ENCODE measurements at places on chromosomes 2 and 18.

DNA sequence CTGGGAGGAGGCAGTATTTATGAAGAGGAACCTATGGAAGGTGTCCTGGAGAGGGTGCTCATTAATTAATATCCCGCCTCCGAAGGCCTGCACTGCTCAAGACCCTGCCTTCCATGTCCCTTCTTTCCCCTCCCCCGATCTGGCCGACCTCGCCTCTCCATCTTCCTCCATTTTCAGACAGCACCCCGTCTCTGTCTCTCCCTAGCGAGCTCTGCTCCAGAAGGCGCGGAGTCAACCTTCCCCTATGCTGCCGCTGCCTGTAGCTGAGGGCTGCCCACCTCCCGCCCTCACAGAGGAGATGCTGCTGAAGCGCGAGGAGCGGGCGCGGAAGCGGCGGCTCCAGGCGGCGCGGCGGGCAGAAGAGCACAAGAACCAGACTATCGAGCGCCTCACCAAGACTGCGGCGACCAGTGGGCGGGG lies 1.1 kb upstream of the WBP1 start:
- DNase-seq = no peak

GRCh38 chr2:217125014-217125413 lies 265.1 kb upstream of the TNP1 start:
- no peak for DNase-seq

DNA sequence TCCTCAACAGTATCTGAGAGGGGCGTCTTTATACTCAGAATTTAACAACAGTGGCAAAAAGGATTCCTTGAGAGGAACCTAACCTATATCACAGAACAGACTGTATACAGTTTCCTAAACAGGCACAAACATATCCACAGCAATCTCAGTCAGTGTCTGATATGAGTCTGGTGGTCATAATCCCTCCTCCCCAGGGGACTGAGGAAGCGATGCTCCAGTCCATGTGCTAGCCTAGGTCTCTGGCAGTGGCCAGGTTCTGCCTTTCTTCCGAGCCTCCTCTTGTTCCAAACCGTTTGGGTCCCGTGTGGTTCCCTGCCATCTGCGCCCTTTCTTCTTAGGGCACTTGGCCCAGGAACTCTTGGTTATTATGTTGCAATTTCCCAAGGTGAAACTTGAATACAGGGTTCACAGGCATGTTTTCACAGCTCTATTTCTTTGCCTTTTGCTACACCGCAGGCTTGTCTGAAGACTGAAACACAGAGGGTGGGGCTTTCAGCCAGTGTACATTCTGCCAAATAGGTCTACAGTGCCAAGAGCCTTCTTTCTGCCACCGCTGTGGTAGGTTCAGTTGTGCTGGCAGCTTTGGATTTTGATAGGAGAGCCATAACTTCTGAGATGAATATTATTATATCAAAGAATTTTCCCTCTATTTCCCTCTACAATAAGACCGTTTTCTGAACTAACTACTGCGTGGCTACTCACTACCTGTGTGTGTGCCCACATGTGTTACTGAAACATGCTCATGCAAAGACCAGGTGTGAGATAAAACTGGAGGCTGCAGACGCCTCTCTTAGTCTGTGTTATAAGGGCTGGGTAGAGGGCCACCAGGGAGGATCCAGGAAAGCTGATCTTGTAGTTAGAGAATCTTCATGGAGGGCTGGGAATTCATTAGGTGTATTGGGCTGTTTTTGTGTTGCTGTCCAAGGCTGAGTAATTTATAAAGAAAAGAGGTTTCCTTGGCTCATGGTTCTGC lies 75.0 kb upstream of the HAAO start:
- DNase-seq = no peak

DNA sequence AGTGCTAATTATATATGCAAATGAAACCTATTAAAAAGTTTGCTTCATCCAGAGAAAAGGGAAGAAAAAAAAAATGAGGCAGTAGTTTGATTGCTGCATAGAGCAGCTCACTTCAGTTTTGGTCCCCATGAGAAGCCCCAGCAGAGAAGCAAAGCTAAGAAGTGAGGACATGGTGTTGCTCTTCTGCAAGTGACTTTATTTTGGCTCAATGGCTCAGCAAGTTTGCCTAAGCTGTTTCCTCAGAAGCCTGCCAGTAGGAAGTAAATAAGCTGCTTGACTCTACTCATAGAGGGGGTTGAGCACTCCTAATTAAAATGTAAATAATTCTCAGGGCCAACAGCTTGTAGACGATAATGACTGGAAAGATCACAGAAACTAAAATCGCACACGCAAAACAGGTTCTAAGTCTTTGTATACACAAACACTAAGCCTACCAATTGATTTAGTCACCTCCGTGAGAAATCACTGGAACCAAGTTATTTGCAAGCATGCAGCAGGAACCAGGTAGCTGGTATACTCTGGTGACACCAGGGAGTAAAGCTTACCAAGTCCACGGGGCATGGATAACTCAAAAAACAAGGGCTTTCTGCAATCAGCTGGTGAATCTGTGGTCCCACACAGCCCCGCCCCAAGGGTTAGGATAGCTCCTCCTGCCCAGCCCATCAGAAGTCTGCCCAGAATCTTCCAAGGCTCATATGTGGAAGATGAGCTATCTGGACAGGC lies 39.7 kb upstream of the NABP1 start:
- DNase-seq = no peak

- DNase-seq = no peak
Observed at GRCh38 chr18:10320791-10321190, 133.6 kb upstream of the APCDD1 start.

DNA sequence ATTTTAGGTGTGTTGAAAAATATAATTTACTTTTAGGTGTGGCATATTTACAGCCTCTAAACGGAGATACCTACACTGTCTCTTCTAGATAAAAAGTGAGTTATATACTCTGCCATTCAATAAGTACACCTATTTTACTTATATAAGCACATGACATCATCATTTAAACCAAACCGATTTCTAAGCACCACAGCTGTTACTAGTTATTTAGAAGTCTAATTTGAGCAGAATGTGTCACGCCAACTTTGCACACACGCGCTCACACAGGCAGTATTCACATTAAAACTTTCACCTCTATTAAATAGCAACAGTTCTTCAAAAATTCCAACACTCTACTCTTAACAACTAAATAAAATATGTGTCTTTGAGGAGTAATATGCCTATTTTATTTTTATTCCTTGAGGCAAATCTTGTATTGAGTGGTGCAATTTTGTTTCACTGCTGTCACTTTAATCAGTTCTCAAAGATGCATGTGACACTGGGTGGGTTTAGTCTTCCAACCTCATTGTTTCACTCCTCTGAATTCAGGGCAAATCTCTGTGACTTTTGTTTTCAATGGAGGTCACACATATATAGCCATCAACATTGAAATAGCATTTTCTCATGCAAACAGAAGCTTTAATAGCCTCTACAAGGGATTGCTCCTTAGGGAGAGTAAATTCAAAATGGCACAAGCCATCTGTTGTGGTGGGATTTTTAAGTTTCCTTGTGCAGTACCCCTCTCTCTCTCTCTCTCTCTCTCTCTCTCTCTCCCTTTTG lies 721.0 kb downstream of the PLCL1 start:
- no peak for DNase-seq

DNA sequence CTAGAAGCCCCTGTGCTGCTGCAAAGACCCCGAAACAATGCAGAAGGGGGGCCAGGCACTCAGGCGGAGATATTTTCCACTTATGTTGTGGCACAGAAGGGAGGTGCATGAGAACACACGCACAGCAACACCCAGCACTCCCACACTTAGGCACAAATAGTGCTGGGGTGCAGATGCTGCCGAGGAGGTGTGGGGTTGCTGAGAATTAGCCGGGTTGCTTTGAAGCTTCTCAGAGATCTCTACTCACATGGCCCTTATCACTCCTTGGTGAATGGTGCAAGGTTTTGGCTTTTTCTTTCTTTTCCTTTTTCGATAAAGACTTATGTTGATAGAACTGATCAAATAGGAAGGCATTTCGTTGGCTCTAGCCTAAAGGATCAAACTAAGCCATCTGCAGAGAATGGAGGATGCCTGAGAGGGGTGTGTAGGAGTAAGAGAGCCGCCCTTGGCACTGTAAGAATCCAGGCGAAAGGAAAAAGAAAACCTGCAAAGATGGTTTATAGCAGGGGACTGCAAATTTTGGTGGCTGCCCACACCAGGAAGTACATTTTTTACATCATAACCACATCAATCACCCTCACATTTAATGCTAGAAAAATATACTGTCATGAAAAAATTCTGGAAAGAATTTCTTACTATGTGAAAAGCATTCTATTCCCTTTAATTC lies 27.9 kb upstream of the FHL2 start:
- no peak for DNase-seq

- no peak for DNase-seq
Observed at GRCh38 chr2:30796699-30797098, 10.5 kb downstream of the CAPN13 start.

GRCh38 chr2:25672494-25673299 lies 680 bp downstream of the DTNB start:
- DNase-seq = peak; percentile 54

DNA sequence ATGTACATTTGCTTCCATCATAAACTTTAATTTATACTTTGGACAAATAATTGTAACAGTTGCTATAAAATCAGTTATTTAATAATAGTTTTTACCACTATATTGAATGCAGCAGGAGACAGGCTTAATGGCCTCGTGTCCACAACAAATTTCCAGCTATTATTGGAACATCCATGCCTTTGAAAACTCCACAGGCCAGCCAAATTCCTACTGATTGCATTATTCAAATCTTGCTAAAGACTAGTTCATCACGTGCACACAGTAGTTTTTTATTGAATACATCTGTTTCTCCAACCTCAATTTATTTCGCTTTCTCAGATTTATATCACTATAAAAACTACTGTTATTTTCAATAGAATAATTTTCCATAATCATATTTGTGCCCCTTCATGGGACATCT lies 18.4 kb upstream of the PTPRM start:
- DNase-seq = no peak

GRCh38 chr2:20526160-20526559 lies 79.3 kb downstream of the RHOB start:
- DNase-seq = no peak

DNA sequence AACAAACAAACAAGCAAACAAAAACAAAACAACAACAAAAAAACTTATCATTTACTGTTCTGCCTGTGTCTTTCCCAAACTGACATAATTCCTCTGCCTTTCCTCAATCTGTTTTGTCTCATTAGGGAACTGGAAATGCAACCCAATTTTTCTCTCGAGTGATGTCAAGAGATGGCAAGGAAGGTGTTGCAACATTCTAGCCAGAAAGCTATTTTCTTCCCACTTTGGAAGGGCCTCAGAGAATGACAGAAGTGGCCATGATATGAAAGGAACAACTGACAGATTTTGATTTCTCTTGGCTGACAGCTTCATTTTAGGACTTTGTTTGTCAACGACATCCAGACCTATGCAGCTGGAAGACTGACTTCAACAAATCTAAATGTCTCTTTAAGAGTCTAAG lies 24.7 kb downstream of the RND3 start:
- no peak for DNase-seq

GRCh38 chr2:174977364-174977763 lies 27.8 kb downstream of the CHN1 start:
- DNase-seq = no peak

- DNase-seq = no peak
Observed at GRCh38 chr2:178404368-178404767, 46.6 kb downstream of the PRKRA start.

- no peak for DNase-seq
Observed at GRCh38 chr2:105188343-105188742, 53.2 kb upstream of the GPR45 start.

DNA sequence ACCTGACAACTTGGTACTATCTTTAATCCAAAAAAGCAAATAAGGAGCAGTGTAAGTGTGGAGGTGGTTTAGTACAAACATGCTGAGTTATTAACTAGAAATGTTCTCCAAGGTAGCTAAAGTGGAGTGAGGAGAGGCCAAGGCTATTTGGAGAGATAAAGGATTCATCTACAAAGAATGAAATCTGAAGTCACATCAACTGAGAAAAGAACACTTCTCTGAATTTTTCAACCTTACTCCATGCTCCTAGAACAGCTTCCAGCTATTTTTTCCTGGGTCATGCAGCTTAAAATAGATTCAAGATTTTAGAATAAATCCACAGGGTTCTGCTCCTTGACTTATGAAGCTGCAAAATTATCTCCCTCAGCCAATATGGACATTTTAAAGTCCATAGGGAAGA lies 18.7 kb downstream of the IMMT start:
- DNase-seq = no peak

- no peak for DNase-seq
Observed at GRCh38 chr18:55694291-55694690, 106.3 kb upstream of the TCF4 start.

- no peak for DNase-seq
Observed at GRCh38 chr2:126902859-126903258, 4.2 kb downstream of the TEX51 start.

DNA sequence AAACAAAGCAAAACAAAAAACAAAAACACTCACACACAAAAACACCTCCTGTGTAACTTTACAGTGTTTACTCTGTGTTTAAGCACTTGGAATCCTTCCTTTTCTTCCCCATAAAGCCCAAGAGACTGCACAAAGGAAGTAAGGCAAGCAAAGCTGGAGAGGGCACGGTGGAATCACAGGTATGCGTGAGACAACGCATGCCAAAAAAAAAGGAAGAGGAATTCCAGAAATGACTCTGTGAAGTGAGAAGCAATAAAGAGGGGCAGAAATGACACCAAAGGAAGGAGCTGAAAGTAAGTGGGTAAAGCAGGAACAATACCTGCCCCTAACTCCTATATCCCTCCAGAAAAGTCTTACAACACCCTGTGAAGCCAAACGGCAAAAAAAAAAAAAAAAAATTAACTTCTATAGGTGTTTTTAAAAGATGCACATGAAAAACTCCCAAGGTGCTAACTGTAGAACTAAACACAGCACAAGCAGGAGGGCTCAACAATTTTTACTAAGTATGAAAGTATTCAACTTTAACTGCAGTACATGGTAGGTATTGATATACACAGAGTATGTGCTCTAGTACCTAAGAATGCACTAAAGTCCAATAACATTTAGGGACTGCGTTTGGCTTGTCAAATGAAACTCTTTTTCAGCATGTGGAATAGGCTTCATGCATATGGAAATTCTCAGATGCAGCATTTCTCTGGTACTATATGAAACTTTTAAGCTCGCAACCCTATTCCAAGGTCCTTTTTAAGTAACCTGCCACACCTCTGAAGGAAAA lies 9.1 kb downstream of the RND3 start:
- DNase-seq = no peak

- no peak for DNase-seq
Observed at GRCh38 chr18:59881728-59882656, 17.8 kb upstream of the PMAIP1 start.

GRCh38 chr2:147297820-147298219 lies 547.0 kb upstream of the ACVR2A start:
- DNase-seq = no peak
